ENCODE measurements at places on chromosomes 2 and 18.

DNA sequence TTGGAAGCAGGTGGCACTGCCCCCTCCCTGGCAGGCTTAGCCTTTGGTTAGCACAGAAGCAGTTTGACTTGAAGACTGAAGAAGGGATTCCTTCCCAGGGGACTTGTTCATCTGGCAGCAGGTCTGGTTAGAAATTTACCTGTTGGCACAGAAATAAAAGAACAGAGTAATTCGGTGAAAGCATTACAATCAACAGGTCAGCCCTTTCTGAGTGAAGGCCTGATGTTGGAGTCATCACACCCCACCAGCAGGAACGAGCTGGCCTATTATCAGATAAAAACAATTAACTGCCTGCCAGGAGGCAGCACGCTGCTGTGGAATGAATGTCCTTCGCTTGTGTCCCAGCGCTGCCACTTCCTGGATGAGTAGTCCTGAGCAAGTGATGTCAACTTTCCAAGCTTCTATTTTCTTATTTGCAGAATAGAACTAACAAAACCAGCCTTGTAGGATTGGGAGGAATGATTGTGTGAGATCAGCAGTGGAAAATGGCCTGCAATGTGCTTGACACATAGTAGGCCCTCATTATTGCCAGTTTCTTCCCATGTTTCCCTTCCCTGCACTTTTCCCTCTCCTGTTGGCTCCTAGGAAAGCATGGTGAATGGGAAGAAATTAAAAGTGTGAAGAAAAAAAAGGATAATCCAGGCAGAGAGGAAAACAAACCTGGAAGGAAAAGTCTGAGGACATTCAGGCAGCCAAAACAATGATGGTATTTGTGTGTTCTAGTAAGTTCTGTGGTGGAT, 29.0 kb downstream of the LGALSL start:
- DNase-seq, result no peak

DNA sequence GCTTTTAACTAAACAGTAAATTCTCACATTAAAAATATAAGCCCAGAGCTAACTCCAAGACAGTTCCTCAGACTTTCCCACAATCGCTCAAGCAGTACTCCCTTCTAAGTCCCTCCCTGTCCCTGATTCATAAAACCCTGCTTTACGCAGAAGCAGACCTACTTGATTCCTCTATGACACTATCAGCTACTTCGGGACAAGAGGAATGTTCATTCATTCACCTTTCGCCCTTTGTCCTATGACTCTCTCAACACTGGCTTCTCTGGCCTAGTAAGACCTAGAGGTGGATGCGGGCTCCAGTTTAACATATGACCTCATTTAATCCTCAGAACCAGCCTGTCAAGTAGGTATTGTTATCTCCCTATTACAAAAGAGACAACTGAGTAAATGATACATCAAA, 10.2 kb downstream of the LPIN2 start:
- no peak for DNase-seq

DNA sequence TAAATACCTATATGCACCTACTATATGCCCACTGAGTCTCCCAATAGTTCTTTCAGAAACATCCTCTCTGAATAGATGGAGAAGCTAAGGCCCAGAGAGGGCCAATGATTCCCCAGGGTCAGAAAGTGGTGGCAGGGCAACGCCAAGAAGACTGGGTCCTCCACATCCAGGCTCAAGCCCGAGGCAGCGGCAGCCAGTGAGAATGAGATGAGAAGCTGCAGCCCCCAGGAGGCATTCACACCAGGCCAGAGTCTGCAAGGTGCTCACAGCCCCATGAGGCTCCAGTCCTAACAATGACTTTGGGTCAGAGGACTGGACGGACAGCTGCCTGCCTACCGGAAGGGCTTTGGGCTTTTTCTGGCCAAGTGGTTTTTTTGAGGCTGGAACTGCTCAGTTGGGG, 3.5 kb downstream of the TEX261 start:
- DNase-seq, result no peak

GRCh38 chr18:29501952-29502351, 1325.0 kb upstream of the CDH2 start:
- DNase-seq, result no peak

GRCh38 chr18:55748227-55748738, 160.3 kb upstream of the TCF4 start:
- DNase-seq, result no peak

DNA sequence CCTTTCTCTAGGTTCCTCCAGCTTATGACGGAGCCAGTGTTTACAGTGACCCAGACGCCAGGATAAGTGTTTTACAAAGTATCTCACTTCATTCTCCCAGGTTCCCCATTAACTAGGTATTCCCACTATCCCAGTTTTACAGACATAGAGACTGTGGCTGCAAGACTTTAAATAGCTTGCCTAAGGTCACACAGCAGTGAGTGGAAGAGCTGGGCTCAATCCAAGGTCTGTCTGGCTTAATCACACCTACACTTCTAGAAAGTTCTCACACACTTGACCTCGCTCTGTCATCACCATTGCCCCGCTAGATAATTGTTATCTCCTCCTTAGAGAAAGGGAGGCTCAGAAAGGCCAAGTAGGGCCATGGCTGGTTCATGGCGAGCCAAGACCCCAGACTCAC, 110.2 kb downstream of the ANTXR1 start:
- DNase-seq, result no peak

DNA sequence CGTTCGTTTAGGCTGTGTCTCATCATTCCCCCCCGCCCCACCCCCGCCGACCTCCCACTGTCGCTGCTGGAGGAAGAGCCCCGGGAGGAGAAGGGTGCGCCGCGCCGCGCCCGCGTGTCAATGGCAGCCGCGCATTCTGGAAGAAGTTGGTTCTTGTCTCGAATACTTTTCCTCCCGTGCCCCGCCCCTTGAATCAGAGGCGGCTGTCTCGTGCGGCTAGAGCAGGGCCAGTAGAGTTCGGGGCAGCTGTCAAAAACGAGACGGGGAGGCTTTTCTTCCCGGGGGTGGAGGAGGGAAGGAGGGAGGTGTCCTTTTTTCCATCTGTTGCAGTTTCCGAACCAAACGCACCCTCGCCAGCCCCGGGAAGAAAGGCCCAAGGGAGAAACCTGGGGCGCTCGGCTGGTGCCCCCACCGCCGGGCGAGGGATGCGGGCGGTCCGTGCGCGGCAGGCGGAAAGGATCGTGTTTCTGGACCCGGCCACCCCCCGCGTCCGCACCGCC, 410 bp upstream of the TGIF1 start:
- no peak for DNase-seq

GRCh38 chr2:223526106-223526505, 76.1 kb downstream of the SCG2 start:
- no peak for DNase-seq

- DNase-seq, result no peak
These were observed 43.5 kb upstream of the TTC39C start for GRCh38 chr18:23971097-23971440.

- no peak for DNase-seq
These were observed 242.0 kb upstream of the STON1 start for GRCh38 chr2:48287976-48288375.

DNA sequence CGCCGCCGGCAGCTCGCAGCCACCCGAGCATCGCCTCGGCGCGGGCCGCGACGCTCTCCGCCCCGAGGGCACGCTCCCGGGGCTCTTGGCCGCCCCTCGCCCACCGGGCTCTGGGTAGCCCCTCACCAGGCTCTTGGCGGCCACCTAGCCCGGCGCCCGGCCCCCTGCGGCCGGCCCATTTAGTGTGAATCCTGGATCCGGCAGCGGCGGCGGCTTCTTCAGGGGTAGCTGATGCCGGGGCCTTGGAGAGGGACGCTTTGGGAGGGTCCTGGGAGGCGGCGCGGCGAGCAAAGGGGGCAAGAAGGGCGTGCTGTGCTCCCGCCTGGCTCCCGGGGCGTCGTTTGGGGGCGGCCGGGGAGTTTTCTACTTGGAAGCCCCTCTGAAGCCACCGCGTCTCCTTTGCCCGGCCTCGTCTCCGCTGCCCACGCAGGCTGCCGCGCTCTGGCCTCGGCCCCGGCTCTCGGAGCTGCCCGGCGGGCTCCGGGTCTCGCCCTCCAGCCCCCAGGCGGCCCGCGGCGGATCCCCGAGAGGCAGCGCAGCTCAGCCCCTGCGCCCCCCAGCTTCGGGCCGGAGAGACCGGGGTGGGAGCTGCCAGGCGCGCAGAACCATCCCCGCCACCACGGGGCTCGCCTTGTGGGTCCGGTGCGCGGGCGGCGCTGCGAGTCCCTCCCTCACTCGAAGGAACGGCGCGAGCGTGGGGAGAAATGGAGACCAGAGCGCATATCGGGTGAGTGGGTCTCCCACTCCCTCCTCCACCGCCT, 509 bp downstream of the PIEZO2 start:
- no peak for DNase-seq

- no peak for DNase-seq
These were observed 133.4 kb downstream of the PID1 start for GRCh38 chr2:229137639-229138038.

- DNase-seq, result no peak
These were observed 233.7 kb downstream of the PRKCE start for GRCh38 chr2:45885171-45885621.

GRCh38 chr2:62931536-62931935, 119.1 kb upstream of the OTX1 start:
- no peak for DNase-seq

GRCh38 chr2:57097855-57098254, 914.1 kb downstream of the CCDC85A start:
- no peak for DNase-seq

Data from activated T-helper 1 cell treated with anti-CD3 and anti-CD28 coated beads, Interleukin-12 subunit alpha, Interleukin-12 subunit beta, Interleukin-2, Interleukin-4 antibody, amounts not matched to agents 30 ng/mL and 10 ng/mL and 1 ng/mL, durations not matched to agents 14 hours and 24 hours and 36 hours (primary cell).